Daoy (cell line): ENCODE measurements at places on chromosomes 3 and 15.
A peak's percentile ranks its signal among the peaks of the same experiment; 100 is the strongest.

DNA sequence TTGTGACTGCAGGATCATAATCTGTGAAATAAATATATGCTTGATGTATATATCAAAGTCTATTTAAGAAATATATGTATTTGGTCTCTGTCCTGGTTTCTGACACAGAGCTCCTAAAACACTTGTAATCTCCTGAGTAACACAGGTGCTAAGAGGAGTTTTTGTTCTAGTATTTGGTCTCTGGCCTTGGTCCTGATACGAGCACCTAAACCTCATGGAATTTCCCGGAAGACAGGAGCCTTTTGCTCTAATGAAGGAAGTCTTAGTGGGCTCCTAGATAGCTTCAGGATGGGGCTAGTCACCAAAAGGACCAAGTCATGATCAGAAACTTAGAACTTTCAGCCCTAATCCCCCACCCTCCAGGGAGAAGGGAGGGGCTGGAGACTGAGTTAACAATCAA, 19.2 kb upstream of the MUSTN1 start:
- DNase-seq = no peak

DNA sequence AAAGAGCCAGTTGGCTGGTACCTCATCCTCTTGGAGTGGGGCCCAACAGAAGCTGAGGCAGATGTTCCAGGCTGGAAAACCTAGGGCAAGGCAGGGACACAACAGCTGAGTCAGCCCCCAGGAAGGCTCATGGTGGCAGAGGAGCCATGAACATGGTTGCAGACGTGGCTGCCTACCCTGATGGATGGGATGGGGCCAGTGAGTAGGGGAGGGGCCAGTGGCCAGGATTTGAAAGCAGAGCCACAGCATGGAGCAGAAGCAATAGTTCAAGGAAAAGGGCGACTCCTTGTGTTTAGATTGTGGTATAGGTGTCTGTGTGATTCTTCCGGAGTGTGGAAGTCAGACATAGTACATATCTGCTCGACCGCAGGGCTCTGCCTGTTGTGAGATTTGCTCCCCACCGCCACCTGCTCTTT, 24.2 kb downstream of the PXYLP1 start:
- DNase-seq = peak; percentile 57

GRCh38 chr15:71097890-71098289, 17.4 kb upstream of the THSD4 start:
- DNase-seq = no peak

DNA sequence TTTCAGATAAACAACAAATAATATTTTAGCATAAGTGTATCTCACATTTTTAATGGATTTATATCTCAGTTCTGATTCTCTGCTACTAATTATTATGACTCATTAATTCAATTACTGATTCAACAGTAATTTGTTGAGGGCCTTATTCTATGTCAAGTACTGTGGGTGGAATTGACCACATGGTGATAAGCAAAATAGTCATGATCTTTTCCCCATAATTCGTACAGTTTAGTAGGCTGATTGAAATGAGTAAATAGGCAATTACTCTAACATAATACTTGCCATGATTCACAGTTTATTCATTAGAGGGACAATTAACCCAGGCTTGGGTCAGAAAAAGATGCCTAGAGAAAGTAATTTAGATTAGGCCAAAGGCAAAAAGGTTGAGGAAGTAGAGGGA, 60.9 kb upstream of the SLC4A7 start:
- no peak for DNase-seq

- no peak for DNase-seq
These were observed 13.6 kb upstream of the GP9 start for GRCh38 chr3:129046732-129047552.

GRCh38 chr3:184800349-184800930, 11.5 kb upstream of the VPS8 start:
- no peak for DNase-seq

GRCh38 chr15:42058791-42059190, 35.6 kb downstream of the PLA2G4D start:
- no peak for DNase-seq

- peak; percentile 22 for DNase-seq
These were observed 50.3 kb upstream of the SELENOK start for GRCh38 chr3:53941950-53942349.

GRCh38 chr3:150270883-150271590, 137.1 kb upstream of the TSC22D2 start:
- no peak for DNase-seq

DNA sequence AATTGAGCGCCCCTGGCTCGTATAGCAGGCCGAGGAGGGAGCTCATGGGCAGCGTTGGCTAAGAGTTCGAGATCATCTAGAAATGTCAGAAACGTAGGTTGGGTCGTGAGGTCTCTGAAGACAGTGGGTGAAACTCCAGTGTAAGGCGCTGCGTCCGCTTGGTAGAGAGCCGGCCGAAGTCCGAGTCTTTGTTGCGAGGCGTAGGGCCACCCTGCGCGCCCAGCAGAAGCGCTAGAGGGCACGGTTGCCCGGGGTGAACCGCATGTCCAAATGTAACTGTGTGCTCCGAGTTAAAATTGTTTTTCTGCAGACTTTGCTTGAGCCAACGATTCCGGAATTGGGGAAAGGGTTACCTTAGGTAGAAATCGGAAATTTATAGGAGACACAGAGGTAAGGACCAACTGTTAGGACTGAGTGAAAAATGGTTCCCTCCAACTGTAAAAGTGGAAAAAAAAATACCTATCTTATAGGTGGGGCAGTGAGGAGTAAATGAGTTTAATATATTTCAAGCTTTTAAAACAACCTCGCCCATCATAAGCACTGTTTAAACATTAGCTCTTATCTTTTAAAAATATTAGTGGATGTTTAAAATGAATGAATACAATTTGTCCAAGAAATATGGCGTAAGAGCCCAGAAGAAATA, 993 bp upstream of the SIAH2 start:
- peak; percentile 77 for DNase-seq

DNA sequence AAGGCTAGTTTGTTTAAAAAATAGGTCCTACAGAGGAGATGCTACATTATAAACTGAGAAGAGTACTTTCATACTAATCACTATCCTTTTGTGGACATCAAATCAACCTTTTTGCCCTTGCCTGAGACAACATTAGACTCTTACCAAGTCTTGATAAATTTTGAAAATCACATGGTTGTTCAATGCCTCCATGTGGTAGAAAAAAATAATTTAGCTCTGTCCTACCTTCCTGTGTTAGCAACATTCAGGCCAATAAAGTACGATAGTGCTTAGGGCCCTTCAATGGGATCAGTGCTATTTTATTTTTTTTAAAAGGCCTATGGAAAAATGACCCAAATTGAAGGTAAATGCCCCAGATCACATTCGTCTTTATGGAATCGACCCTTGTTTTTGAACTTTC, 5.0 kb upstream of the UBE2E1 start:
- no peak for DNase-seq

GRCh38 chr3:64047787-64048186, 24.5 kb upstream of the PSMD6 start:
- no peak for DNase-seq

- no peak for DNase-seq
These were observed 112.3 kb upstream of the HES1 start for GRCh38 chr3:194023501-194024280.

- peak; percentile 61 for DNase-seq
These were observed 15.2 kb downstream of the MCM2 start for GRCh38 chr3:127613406-127613805.

DNA sequence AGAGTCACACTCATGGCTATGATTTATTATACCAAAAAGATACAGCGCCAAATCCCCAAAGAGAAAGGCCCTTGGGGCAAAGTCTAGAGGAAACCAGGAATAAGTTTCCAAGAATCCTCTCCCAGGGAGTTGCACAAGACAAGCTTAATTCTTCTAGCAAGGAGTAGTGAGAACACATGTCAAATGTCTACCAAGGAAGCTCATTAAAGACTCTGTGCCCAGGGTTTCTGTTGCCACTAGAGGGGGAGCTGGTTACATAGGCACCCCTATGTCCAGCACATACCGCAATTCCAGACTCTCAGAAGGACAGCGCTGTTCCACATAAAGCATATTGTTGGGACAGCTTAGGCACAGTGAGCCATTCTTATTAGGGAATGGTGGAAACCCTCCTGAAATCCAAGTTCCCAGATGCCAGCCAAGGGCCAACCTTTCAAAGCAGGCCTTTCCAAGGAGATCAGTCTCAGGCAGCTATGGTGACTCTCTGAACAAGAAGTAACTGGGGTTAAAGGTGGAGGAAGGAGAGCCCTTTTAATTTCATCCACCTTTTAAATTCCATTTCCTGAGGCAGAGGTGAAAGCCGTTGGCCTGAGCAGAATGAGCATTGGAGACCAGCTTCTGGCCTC, 194.2 kb downstream of the UACA start:
- peak; percentile 45 for DNase-seq

GRCh38 chr3:46954178-46954577, 22.4 kb downstream of the CCDC12 start:
- DNase-seq = no peak

- DNase-seq = peak; percentile 63
These were observed 1.6 kb downstream of the CYP11A1 start for GRCh38 chr15:74365598-74366445.

- no peak for DNase-seq
These were observed 104.3 kb downstream of the CPN2 start for GRCh38 chr3:194246709-194247349.

DNA sequence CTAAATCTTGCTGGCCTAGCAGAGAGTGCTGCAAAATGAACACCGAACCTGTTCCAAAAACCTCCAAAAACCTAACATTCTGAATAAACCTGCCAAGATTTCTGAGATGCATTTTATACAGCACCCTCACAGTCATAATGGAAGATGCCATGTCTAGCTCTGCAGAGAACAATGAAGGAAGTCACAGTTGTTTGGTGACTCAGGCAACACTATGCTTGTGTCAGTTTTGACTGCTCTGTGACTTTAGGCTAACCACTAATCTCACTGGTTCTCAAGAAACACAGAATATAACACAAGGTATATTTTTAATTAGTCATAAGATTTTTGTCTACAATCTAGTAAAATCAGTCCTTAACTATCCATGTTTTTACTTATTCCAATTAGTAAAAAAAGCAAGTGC, 606.6 kb downstream of the TBL1XR1 start:
- no peak for DNase-seq

- peak; percentile 26 for DNase-seq
These were observed 1.4 kb downstream of the WNT7A start for GRCh38 chr3:13878281-13879101.

GRCh38 chr3:37987315-37987697, 3.3 kb upstream of the VILL start:
- no peak for DNase-seq

DNA sequence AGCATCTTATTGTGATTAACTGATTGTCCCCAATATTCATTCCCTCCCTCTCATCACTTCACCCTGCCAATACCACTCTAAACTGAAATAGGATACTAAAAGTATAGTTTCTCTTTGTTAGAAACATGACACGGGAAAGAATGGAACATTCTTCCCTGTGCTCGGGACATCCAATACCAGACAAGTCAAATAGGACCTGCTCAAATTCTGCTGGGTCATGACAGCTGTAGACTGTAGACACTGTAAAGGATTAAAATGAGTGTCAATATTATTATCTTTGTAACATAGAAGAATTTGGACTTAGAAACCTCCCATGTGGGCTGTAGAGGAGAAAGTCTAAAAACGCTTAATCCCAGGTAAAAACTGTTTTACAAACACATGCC, 315.0 kb upstream of the NR2E3 start:
- DNase-seq = no peak

GRCh38 chr15:85408270-85408746, 27.9 kb downstream of the AKAP13 start:
- peak; percentile 12 for DNase-seq

DNA sequence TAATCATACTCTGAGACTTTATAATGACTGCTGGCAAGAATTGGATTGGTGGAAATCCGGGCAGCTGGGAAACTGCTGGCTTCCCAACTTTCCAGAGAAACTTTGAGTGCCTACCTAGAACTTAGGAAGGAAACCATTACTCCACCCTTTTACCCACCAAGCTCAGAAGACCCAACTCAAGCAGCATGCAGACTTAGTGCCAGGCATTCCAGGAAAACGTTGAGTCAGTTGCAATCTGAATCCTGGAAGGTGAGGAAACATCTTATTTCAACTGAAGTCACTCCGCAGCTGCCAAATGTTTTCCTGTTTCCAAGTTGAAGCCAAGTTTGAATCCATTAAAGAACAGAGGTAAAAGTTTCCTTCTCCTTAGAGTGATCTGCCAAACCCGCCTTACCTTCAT, 126.5 kb downstream of the ZNF385D start:
- DNase-seq = no peak

DNA sequence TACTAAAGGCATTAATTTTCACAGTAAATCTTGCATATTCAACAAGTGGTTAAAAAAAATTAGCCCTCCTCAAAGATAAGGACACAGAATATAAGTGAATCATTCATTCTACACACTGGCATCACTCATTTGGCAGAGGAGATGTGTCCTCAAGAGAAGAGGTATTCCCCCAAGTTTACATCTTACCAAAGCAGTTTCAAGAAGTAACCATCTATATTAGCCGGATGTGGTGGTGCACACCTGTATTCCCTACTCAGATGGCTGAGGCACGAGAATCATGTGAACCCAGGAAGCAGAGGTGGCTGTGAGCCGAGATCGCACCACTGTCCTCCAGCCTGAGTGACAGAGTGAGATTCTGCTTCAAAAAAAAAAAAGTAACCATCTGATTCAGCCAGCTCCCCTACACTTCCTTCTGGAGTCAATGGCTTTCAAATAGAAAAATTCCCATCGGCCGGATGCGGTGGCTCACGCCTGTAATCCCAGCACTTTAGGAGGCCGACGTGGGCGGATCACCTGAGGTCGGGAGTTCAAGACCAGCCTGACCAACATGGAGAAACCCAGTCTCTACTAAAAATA, 15.4 kb downstream of the RAF1 start:
- DNase-seq = no peak

GRCh38 chr3:54983266-54984099, 55.6 kb upstream of the LRTM1 start:
- no peak for DNase-seq

DNA sequence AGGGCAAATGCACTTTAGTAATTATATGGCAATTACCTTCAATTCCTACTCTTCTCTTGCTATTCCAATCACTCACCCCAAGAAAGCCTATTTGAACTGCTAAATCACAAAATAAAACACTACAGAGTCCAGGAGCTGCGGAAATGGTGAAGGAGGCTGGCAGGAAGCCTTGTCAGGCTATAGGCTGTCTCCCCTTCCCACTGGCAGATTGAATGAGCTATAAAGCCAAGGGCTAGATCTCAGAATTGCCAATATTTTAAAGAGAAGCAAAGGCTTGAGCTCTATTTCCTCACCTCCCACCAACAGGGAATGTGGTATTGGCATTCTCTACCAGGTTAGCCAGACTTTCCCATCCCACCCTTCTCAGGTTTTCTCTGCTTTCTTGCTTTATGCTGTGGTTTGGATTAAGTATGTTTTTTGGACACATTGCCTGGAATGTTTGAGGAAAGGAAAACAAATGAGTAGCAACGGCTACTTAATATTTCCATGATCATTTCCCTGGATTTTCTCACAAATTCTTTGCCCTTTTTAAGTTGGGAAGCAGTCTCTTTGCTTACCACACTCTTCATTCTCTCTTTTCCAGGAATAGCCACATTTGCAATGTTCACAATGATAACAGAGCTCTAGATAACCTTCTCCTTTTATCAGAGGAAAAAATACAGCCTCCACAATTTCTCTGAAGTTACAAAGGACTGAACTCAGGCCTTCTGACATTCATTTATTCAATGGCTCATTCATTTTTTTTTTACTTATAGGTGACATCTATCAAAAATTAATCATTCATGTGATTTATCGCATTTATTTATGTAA, 1125.4 kb downstream of the ROBO1 start:
- no peak for DNase-seq
